Esophagus squamous epithelium (tissue), 5 donors: ENCODE measurements at places on chromosomes 1 and 21. TPM values are rescaled to one million over a fixed set of nuclear protein-coding genes. Genes with fewer than 3 reads are reported as not detected.

- no peak for DNase-seq
- H3K27me3 ChIP-seq, result no peaks in the 10 kb centered on the region
These were observed 93.1 kb upstream of the ETS2 start for GRCh38 chr21:38712664-38713063.

- H3K27me3 ChIP-seq, result no peaks in the 10 kb centered on the region
- H3K27ac ChIP-seq, result peak overlapping the region; percentile 89
- DNase-seq, result no peak
These were observed 1.1 kb downstream of the TMCO4 start for GRCh38 chr1:19798486-19799229.

GRCh38 chr21:45328198-45329091 lies 40.8 kb upstream of the POFUT2 start:
- no peaks in the 10 kb centered on the region for H3K36me3 ChIP-seq
- peak overlapping the region; percentile 80 for H3K27ac ChIP-seq
- H3K27me3 ChIP-seq, result no peaks in the 10 kb centered on the region
- no peak overlapping the region for H3K4me3 ChIP-seq
- no peak for DNase-seq
- peaks cover 65% of the 10 kb centered on the region for H3K4me1 ChIP-seq

- no peak overlapping the region for H3K4me3 ChIP-seq
- no peak for DNase-seq
- no peaks in the 10 kb centered on the region for H3K36me3 ChIP-seq
- H3K27me3 ChIP-seq, result no peaks in the 10 kb centered on the region
- H3K4me1 ChIP-seq, result no peaks in the 10 kb centered on the region
These were observed 266.6 kb upstream of the C1orf174 start for GRCh38 chr1:4166713-4167112.

GRCh38 chr1:202227053-202227672 lies 33.6 kb downstream of the LGR6 start:
- H3K4me1 ChIP-seq, result peaks cover 8% of the 10 kb centered on the region
- no peaks in the 10 kb centered on the region for H3K36me3 ChIP-seq

- H3K36me3 ChIP-seq, result no peaks in the 10 kb centered on the region
- H3K4me3 ChIP-seq, result no peak overlapping the region
- H3K4me1 ChIP-seq, result no peaks in the 10 kb centered on the region
- H3K27ac ChIP-seq, result no peak overlapping the region
These were observed 23.6 kb upstream of the PIGC start for GRCh38 chr1:172467446-172467845.

GRCh38 chr21:25638660-25639550 lies at the start of gene JAM2:
Gene JAM2 (plus strand): TSS chr21:25639258. CDS start chr21:25639822, 564 bp downstream.
- no peaks in the 10 kb centered on the region for H3K36me3 ChIP-seq
- no peaks in the 10 kb centered on the region for H3K27me3 ChIP-seq
- H3K4me3 ChIP-seq, result peak within 1 kb of the TSS; percentile 58
- peaks cover 10% of the 10 kb centered on the region for H3K4me1 ChIP-seq
- no peak for DNase-seq
- peak within 1 kb of the TSS; percentile 85 for H3K27ac ChIP-seq

DNA sequence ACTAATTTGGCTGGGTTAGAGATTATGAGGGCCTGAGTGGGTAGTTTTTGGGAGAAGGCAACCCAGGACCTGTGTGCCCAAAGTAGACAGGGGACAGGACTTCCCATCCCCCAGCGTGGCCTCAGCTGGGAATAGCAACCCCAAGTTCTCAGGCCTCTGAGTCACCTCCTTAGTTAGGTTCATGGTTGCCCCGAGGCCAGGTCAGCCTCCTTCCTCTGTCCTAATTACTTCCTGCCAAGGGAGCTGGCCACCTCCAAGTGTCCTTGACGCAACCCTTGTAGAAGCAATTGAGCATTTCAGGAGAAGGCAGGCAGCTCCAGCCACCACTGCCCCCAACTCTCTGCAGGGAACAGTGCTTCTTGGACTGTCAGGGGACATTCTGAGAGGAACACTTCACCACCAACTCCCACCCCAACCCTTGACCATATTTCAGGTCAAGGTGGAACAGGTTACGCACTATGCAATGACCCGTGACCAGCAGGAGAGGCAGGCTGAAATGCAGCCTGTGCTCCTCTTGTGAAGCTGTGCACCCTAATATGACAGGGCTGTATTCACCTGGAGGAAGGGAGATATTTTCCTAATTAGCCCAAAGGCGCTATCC lies 5.1 kb upstream of the NT5C1A start:
- H3K27me3 ChIP-seq, result no peaks in the 10 kb centered on the region
- no peaks in the 10 kb centered on the region for H3K36me3 ChIP-seq
- no peak overlapping the region for H3K4me3 ChIP-seq
- DNase-seq, result no peak

DNA sequence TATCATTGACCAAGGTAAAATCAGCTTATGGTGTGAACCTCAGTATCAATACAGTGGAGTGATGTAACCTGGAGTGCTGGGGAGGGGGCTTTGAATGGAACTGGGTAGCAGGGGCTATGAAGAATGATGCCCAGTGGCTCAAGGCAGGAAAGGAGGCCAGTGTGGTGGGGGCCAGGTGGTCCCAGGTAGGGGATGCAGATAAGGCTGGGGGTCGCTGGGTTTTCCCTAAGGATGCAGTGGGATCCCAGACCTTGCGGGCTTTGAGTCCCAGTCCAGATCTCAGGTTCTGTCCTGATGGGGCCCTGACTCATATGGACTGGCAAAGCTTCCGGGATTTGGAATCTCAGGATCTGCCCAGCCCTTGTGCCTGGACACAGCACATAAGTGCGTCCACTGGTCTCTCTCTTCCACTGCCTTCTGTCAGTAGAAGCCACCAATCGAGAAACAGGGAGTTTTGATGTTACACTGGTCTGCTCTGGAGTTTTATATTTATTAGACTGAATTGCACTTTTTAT lies 52.0 kb downstream of the S100B start:
- H3K27me3 ChIP-seq, result no peaks in the 10 kb centered on the region
- H3K27ac ChIP-seq, result no peak overlapping the region
- H3K4me1 ChIP-seq, result no peaks in the 10 kb centered on the region
- no peak for DNase-seq
- H3K36me3 ChIP-seq, result peaks cover 99% of the 10 kb centered on the region

DNA sequence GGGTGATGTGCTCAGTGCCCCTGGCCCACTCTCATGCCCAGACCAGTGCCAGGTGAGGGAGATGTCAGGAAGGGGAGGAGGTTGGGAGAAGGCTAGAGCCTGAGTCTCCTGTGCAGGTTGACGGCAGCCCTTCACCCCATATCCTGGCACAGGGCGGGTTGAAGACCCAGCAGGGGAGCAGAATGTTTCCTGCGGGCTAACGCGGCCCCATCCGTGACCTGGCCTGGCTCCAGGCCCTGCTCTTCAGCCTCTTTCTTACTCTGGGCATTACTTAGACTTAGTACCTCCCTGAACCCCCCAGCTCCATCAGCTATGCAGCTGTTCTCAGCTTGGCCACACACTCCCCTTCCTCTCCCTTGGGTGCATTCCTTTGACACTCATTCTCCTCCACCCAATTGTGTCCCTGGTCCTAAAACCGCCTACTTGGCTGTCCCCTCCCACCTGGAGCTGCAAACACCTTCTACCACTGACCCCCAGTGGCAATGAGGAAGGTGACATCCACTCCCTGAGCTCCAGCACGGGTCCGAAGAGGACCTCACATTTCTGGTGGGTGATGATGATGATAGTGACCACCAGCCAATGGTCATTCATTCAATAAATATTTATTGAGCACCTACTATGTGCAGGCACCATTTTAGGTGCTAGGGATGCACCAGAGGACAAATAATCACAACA lies 179.0 kb downstream of the PTPRU start:
- no peak overlapping the region for H3K27ac ChIP-seq
- H3K36me3 ChIP-seq, result no peaks in the 10 kb centered on the region
- H3K4me3 ChIP-seq, result no peak overlapping the region
- H3K27me3 ChIP-seq, result no peaks in the 10 kb centered on the region
- no peaks in the 10 kb centered on the region for H3K4me1 ChIP-seq

- H3K27me3 ChIP-seq, result no peaks in the 10 kb centered on the region
- H3K36me3 ChIP-seq, result no peaks in the 10 kb centered on the region
- no peak for DNase-seq
- H3K4me3 ChIP-seq, result no peak overlapping the region
- H3K4me1 ChIP-seq, result no peaks in the 10 kb centered on the region
These were observed 64.7 kb upstream of the KCNE2 start for GRCh38 chr21:34299168-34299539.

DNA sequence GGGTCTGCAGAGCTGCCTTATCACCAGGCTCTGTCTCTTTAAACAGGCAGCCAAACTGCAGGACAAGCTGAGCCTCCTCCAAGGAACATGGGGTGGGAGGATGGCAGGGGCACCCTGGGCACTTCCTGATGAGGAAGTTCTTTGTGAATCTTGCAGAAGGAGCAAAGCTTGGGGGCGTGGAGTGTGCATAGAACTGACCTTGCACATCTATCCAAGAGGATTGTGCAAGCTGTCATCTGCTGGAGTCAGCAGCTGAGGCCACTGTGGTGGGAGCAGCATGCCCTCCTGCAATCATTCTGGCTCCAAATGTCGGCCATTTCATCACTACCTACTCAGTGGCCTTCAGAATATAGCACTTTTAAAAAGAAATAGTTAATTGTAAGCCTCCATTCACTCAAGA lies 182.2 kb downstream of the AJAP1 start:
- H3K4me3 ChIP-seq, result no peak overlapping the region
- no peaks in the 10 kb centered on the region for H3K36me3 ChIP-seq
- no peak overlapping the region for H3K27ac ChIP-seq
- H3K4me1 ChIP-seq, result peaks cover 22% of the 10 kb centered on the region
- H3K27me3 ChIP-seq, result no peaks in the 10 kb centered on the region
- DNase-seq, result no peak

DNA sequence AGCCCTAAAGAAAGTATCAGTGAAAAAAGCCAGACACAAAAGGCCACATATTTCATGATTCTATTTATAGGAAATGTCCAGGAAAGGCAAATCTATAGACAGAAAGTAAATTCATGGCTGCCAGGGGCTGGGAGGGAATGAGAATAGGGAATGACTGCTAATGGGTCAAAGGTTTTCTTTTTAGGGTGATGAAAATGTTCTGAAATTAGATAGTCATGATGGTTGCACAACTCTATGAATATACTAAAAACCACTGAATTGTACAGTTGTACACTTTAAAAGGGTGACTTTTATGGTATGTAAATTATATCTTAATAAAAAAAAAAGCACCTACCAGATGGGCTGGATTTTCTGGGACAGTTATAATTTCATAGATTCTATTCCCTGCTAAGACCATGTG lies 114.8 kb downstream of the CNIH3 start:
- no peak overlapping the region for H3K27ac ChIP-seq
- no peaks in the 10 kb centered on the region for H3K27me3 ChIP-seq
- no peak for DNase-seq
- H3K4me1 ChIP-seq, result peaks cover 15% of the 10 kb centered on the region

DNA sequence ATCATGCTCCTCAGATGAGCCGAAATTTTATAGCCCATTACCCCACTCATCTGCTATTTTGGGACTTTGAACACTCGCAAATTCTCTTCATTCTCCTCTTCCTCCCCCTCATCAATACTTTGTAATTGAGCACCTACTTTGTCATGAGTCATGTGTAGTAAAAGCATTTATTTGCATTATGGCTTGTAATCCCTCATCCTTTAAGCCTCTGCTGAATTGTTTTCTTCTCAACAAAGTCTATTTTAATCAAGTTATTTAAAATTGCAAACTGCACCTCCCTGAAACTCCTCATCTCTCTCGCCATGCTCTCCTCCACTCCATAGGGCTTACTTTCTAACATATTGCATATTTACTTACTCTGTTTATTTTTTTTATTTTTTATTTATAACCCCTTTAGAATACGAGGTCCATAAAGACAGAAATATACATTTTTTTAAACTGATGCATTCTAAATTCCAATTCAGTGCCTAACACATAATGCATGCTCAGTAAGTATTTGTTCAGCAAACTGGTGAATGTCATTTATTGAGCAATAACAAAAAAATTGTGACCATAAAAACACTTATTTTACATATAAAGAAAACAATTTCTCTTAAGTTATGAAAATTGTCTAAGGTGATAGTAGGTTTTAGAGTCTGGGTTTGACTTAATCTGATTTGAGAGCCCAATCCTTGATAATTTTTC lies 161.7 kb downstream of the FASLG start:
- H3K36me3 ChIP-seq, result no peaks in the 10 kb centered on the region
- no peaks in the 10 kb centered on the region for H3K27me3 ChIP-seq
- no peak overlapping the region for H3K27ac ChIP-seq
- no peak overlapping the region for H3K4me3 ChIP-seq
- no peak for DNase-seq
- peaks cover 8% of the 10 kb centered on the region for H3K4me1 ChIP-seq

DNA sequence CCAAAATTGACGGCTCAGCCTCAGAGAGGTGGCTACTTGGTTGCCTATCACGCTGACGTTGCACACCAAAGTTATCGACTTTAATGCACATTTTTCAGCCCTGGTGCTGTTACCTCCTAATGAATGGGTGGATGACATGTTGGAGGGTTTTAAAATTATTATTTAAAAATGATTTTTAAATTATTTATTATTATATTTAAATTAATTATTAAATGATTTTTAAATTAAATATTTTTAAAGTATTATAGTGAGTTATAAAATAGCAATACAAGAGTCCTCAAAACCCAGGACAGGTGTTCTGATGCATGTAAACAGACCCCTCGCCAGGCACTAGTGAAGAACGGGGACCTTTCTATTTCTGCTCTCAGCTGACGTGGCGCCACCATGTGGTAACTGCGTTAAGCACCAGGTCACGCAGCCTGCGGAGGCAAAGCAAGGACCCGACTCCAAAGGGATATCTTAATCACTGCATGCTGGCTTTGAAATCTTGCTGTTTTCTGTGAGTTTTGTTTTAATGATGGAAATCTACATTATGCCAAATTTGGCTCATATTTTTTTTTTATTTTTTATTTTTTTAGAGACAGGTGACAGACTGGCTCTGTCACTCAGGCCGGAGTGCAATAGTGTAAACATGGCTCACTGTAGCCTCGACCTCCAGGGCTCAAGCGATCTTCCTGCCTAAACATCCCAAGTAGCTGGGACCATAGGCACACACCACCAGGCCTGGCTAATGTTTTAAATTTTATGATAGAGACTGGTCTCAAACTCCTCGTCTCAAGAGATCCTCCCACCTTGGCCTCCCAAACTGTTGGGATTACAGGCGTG lies 22.6 kb downstream of the CASP9 start:
- no peaks in the 10 kb centered on the region for H3K4me1 ChIP-seq
- no peak overlapping the region for H3K4me3 ChIP-seq
- no peaks in the 10 kb centered on the region for H3K27me3 ChIP-seq
- H3K27ac ChIP-seq, result no peak overlapping the region
- DNase-seq, result no peak
- H3K36me3 ChIP-seq, result no peaks in the 10 kb centered on the region

DNA sequence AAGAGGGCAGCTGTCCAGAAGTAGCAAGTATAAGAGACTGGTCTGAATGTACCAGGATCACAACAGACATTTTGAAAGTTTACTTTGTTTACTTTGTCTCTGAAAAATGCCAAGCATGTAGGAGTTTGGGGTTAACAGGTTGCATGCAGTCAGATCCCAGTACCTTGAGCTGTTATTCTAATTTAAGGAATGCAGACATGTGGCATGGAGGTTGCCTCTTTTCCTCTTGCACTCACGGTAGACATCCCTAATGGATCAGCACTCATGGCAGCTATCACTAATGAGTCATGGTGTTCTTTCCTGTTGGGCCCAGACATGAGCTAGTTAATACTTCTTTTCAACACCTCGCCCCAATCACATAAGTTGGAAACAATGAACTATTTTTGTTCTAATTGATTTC lies 67.3 kb downstream of the GADD45A start:
- no peak for DNase-seq
- H3K27me3 ChIP-seq, result no peaks in the 10 kb centered on the region
- H3K27ac ChIP-seq, result peak overlapping the region; percentile 93
- no peaks in the 10 kb centered on the region for H3K36me3 ChIP-seq
- H3K4me3 ChIP-seq, result no peak overlapping the region
- peaks cover 93% of the 10 kb centered on the region for H3K4me1 ChIP-seq

Gene IGSF5
- total RNA-seq, result 0.12 TPM

Gene AADACL3
- total RNA-seq, result not detected

Gene ASTN1
- not detected for total RNA-seq

Gene LMOD1
- total RNA-seq, result 8.3 TPM

Gene VPS26C
- 37.6 TPM for total RNA-seq
